Stimulated activated CD8-positive, alpha-beta memory T cell treated with anti-CD3 and anti-CD28 coated beads, Interleukin-7, amount 100 ng/mL, for 48 hours (primary cell): ENCODE measurements at places on chromosomes 7 and 10.

GRCh38 chr10:128178302-128178958, 52.2 kb upstream of the MKI67 start:
- DNase-seq, result peak; percentile 37

DNA sequence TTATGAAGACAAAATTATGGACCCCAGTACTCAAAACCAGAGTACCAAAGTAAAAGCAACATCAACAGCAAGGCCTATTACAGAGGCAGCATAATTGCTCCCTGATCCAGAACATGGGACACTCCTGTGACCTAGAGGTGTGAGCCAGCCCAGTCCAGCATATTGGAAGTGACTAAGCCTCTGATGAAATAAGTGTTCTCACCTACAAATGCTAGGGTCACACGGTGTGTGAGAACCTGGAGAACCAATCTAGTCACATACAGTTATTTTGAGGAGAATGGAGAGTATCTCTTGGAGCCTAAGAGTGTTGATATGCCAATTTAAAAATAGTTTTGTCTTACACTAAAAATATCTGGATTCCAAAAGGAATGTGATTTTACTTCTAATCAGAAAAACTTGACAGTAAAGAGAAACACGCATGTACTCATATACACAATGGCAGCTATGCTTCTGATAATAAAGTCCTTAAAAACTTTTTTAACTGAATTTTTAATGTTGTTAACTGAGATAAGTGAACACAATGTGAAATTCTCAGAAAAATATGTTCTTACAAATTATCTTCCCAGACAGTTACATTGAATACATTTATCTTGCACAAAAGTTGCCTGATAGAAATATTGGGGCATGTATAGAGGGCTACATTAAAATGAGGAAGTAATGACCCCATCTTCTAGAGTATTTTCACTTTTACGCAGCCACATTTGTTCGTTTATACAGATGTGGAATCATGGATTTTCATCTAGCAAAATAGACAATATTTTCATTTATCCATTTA, 56.8 kb upstream of the CD36 start:
- no peak for DNase-seq

- DNase-seq, result no peak
Observed at GRCh38 chr10:121833387-121833786, 94.4 kb downstream of the ATE1 start.

DNA sequence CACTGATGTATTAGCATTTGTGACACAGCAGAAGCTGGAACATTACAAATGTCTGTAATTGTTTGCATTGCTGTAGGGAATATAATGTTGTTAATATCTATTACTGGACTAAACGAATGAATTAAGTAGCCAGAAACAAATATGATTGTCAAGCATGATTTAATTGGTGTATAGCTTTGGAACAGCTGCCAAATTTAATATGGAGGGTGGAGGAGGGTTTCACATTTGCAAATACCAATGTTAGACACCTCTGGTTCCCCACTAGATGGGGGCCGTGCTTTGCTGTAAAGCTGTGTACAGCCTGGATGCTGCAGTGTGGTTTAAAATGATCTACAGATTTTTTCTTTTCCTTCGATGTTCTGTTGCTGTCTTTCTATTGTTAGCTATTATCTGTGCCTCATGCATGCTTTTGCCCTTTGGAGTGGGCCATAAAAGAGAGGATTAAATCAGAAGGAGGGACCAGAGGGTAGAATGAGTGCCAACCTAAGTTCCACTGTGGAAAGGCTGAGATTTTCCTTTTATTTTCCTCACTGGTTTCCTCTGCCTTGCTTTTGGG, 23.1 kb downstream of the DNAJB9 start:
- no peak for DNase-seq

DNA sequence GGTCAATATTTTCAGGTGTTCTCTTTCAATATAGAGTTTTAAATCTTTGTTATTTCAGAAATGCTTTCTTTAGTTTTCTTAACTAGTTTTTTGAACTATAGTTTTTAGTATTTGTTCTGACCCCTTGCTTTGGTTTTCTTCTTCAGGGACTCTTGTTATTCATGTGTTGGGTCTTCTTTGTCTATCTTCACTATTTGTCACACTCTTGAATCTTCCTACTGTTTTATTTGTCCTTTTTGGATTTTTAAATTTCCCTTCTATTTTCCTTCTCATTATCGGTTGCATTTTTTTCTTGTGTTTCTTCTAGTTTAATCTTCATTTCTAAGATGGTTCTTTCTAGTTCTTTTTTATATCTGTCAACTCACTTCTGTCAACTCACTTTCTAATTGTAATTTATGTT, 37.1 kb upstream of the PRKAG2 start:
- no peak for DNase-seq
